ENCODE measurements at places on chromosomes 2 and 18.

GRCh38 chr2:68365087-68365486 lies at the start of gene PLEK:
Gene PLEK, plus strand, starts transcription at chr2:68365282. Its CDS starts 70 bp downstream, at chr2:68365352.
- peak; percentile 14 for DNase-seq

GRCh38 chr18:67425672-67426071 lies 90.8 kb downstream of the DSEL start:
- no peak for DNase-seq

DNA sequence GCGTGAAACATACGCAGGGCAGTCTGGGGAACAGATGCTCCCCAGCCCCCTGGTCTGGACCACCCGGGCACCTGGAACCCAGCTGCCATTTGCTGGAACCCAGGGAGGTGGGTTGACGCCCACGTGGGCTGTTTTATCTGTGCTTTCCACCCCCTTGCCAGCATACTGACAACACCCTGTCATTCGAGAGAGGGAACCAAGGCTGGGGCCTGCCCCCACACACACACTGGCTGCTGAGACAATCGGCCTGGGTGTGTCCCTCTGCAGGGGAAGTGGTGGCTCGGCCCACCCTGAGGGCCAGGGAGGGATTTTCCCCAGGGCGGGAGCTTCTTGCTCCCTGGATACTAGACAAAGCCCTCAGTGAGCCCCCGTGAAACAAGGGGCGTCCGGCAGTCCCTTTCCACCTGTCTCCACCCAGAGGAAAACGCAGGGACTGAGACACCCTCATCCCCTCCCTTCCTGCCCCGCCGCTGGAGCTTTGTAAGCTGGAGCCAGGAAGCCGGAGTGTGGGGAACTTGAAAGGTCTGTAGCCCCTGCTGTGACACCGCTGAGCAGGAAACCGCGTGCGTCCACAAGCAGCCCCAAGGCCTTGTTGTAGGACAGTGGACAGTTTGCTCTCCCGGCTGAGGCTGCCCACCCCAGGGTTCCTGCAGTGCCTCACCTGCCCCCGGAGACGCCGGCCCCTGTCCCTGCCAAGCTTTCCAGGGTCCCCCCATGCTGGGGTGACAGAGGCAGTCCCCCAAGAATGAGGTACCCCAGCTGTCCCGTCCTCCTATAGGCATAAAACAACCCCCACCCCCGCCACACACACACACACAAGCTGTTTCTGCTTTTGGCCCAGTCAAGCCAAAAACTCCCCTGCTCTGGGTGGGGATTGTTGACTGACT lies 14.1 kb upstream of the KLF11 start:
- no peak for DNase-seq

DNA sequence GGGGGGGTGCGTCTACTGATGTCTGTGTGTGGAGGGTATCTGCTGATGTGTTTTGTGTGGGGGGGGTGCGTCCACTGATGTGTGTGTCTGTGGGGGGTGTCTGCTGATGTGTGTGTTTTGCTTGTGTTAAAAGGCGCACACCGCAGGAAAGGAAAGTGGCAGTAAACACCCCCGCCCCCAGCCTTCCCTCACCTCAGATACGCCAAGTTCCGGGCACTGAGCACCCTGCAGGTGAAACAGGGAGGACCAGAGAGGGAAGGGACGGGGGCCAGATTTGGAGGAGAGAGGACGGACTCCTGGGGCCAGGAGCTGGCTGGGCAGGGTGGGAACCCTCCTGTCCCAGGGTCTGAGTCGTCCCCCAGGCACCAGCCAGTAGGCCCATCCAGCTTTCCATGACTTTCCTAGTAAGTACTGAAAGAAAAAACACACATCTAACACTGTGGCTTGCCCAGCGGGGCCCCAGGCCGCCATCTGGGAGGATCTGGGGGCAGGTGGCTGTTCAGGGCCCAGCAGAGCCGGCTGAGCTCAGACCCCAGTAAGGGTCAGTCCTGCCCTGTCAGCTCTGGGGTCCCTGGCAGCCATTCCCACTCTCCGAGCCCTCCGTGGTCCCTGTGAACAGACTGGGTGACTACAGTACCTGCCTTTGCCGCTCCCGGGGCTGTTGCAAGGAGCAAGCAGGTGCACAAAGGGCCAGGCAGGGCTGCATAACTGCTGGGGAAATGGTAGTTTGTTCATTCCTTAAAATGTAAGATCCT lies 126.9 kb downstream of the NFATC1 start:
- no peak for DNase-seq

- no peak for DNase-seq
Measured at GRCh38 chr2:149155196-149155969, 116.9 kb downstream of the LYPD6B start.

Measured in body of pancreas (tissue), 4 donors.